A549 (cell line): ENCODE measurements at places on chromosomes 5 and 9. TPM values are rescaled to one million over a fixed set of nuclear protein-coding genes. Genes with fewer than 3 reads are reported as not detected.

Gene SPATA31A3
- polyA plus RNA-seq: not detected in 3 replicates

DNA sequence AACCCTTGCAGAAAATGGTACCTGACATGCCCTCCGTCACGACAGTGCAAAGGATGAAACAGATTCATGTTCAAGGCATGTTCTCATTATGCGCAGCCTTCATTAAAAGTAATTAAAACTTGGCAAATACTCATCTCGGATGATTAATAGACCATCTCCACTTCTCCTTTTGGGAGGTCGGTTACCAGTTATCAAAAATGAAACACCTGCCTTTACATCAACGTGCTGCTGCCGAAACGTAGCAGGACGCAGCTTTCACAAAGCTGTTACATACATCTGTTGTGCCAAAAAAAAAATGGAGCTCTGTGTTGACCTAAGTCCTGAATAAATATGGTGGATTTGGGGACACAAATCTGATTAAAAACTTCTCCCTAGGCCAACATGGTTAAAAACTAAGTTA is 75.7 kb downstream of the PTCH1 start:
- no peak for DNase-seq

GRCh38 chr9:110895147-110895905 is 142.9 kb downstream of the LPAR1 start:
- DNase-seq: no peak

Gene ORM2
- not detected in 3 replicates for polyA plus RNA-seq

GRCh38 chr5:72268753-72269410 is 51.2 kb downstream of the MRPS27 start:
- DNase-seq: no peak

GRCh38 chr9:136373300-136374182 is at the start of gene CARD9:
Gene CARD9, minus strand, starts transcription at chr9:136373669. Its CDS starts 1,591 bp downstream, at chr9:136372078.
- no peak for DNase-seq

- DNase-seq: peak; percentile 76
Observed at GRCh38 chr5:108642170-108642906, 105.4 kb upstream of the FER start.

Gene IPPK
- 9.3 to 12.2 TPM (median 12.0 TPM) in 3 replicates for polyA plus RNA-seq

DNA sequence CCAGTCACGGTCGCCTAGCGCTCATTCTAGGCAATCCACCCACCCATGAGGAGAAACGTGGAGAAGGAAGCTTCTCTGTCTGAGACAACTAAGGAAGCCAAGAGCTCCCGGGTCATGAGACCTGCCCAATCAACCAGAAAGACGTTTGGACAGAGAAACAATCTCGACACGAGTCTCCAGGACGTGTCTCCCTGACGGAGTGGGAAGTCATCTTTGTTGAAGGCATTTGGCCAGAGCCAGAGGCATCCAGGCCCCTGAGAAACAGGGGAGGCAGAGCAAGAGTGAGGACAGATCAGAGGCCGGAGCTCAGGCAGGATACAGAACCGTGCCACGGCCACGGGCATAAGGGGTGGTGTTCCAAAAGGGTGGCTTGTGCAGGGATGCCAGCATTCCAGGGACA is 479.0 kb downstream of the SPATA31A7 start:
- DNase-seq: no peak

GRCh38 chr9:127133739-127134167 is 11.3 kb upstream of the ANGPTL2 start:
- no peak for DNase-seq

GRCh38 chr9:121107029-121107428 is 32.3 kb downstream of the CNTRL start:
- DNase-seq: peak; percentile 42

- DNase-seq: peak; percentile 77
Observed at GRCh38 chr5:131634666-131634995, 398 bp downstream of the RAPGEF6 start.

DNA sequence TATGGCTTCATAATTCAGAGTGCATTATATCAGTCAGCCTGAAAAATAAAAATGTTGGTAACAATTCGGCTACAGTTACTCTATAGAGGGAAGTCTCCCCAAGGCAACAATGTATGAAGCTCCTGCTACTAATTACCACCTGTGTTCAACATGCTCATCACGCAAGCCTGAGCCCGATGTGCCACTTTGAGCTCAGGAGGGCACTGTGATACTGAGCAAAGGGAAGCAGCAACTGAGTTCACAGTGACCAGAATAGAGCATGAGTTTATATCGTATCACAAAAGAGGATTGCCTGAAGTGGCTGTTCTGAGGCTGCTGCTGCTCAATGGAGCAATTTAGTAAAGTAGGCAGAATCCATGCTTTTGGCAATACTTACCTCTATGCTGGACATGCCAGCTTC is 202.0 kb upstream of the HAPLN1 start:
- DNase-seq: no peak

Gene CDC25C
- 11.2 to 12.7 TPM (median 12.6 TPM) in 3 replicates for polyA plus RNA-seq

GRCh38 chr5:82466986-82467561 is 188.9 kb upstream of the RPS23 start:
- no peak for DNase-seq

DNA sequence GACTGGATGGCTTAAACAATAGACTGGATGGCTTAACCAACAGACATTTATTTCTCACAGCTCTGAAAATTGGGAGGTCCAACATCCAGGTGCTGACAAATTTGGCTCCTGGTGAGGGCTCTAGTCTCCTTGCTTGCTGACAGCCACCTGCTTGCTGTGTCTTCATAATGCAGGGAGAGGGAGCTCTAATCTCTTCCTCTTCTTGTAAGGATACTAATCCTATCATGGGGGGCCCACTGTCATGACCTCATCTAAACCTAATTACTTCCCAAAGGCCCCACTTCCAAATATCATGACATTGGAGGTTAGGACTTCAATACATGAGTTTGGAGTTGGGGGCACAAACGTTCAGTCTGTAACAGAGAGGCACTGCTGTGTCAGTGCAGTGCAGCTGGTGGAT is 26.4 kb downstream of the FOXD1 start:
- DNase-seq: no peak

GRCh38 chr5:126182971-126183695 is 240.1 kb upstream of the GRAMD2B start:
- DNase-seq: no peak

GRCh38 chr5:133469252-133469651 is 143.1 kb downstream of the FSTL4 start:
- DNase-seq: no peak

GRCh38 chr9:1532171-1532570 is 482.0 kb downstream of the DMRT2 start:
- no peak for DNase-seq

DNA sequence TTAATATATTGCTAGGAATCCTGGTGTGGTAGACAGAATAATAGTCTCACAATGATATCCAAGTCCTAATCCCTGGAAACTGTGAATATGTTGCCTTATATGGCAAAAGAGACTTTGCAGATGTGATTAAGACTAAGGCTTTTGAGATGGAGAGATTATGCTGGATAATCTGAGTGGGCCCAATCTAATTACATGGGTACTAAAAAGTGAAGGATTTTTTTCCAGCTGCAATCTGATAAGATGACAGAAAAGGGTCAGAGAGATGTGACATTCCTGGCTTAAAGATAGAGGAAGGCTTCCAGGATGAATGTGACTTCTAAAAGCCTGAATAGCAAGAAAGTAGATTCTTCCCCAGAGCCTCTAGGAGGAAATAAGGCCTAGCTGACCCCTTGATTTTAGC is 80.7 kb upstream of the MPDZ start:
- DNase-seq: no peak

- DNase-seq: no peak
Observed at GRCh38 chr5:142508591-142508990, 177.3 kb downstream of the FGF1 start.

GRCh38 chr9:14277761-14278160 is 36.2 kb downstream of the NFIB start:
- DNase-seq: no peak

Gene HTR4
- not detected in 3 replicates for polyA plus RNA-seq

- no peak for DNase-seq
Observed at GRCh38 chr9:124940521-124940893, 376 bp downstream of the GOLGA1 start.

DNA sequence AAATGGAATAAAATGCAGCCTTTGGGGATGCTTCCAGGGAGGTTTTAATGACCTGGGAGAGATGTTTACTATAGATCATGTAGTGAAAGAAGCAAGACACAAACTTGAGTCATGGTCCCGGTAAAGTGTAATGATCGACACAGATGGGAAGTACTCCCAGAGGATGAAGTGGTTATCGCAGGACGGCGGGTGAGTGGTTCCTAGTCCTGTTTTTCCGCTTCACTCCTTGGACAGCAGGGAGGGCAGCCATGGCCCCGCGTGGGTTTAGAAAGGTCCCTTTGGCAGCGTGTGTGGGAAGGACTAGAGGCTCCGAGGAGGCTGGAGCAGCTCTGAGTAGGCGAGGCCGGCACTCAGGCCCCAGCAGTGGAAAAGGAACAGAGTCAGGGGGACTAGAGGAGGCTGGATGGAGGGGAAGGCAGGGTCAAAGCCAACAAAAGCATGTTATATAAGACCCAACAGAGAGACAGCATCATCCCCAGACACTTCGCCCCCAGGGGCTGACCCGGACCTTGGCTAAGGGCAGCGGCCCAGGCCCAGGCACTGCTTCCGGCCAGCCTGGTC is 49.2 kb upstream of the STXBP1 start:
- peak; percentile 73 for DNase-seq

Gene ROPN1L
- polyA plus RNA-seq: 0.83 to 1.3 TPM (median 1.3 TPM) in 3 replicates

- no peak for DNase-seq
Observed at GRCh38 chr5:116415182-116415581, 159.4 kb downstream of the SEMA6A start.

Gene PPP3R2
- polyA plus RNA-seq: not detected in 3 replicates

DNA sequence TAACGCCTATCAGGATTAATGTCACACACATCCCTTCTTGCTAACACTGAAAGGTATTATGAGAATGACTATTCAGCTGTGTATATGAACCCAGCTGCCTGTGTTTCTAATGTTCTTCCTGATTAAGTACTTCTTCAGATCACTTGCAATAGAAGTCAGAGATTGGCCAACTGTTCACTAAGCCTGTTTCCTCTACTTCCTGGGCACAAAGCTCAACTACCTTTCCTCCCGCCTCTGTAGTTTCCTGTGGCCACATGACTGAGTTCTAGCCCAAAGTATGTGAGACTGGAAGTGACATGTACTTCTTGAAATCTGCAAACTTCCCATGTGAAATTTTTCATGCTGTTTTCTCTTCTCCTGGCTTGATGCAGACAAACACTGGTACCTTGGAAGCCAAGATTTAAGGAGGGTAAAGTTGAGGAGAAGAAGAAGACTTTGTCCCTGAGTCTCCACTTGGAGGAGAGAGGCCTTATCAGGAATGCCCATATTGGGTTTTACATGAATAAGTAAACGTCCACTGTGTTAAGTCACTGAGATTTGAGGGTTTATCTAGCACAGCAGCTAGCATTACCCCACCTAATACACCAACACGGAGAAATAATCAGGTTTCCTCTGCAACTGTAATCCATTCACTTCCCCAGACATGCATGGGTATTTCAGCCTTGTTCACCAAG is 58.6 kb downstream of the SLIT3 start:
- DNase-seq: no peak

Gene SMIM33
- polyA plus RNA-seq: not detected in 3 replicates

GRCh38 chr5:81070571-81071255 is 110.5 kb downstream of the RASGRF2 start:
- no peak for DNase-seq

- DNase-seq: peak; percentile 86
Observed at GRCh38 chr5:177368869-177369644, 11.3 kb downstream of the RGS14 start.

DNA sequence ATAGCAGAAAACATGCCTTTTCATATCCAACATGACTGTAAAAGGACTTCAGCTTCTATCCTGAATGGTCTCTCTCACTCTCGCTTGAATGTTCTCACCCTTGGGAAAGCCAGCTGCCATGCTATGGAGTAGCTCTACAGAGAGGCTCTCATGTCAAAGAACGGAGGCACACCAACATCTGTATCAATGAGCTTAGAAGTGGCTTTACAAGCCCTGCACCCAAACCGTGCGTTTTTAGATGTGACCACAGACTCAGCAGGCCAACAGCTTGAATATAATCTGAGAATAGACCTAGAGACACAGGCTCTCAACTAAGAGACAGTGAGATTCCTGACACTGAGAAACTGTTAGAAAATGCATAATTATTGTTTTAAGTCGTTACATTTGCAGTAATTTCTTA is 1231.6 kb upstream of the CDH9 start:
- no peak for DNase-seq

GRCh38 chr5:59683311-59683710 is 210.2 kb downstream of the PDE4D start:
- no peak for DNase-seq

Gene C9orf50
- 0.05 TPM in 1 of 3 replicates, not detected in the others for polyA plus RNA-seq

Gene SIT1
- polyA plus RNA-seq: not detected in 3 replicates

GRCh38 chr5:143914756-143915155 is 102.8 kb downstream of the HMHB1 start:
- no peak for DNase-seq

- no peak for DNase-seq
Observed at GRCh38 chr5:154620411-154620810, 134.8 kb upstream of the LARP1 start.
